EH (cell line): ENCODE measurements at places on chromosomes 11 and 22.

GRCh38 chr11:94504689-94505293, 7.5 kb upstream of the C11orf97 start:
- peak; percentile 65 for DNase-seq

GRCh38 chr11:45413156-45413858, 127.2 kb upstream of the SYT13 start:
- DNase-seq: no peak

DNA sequence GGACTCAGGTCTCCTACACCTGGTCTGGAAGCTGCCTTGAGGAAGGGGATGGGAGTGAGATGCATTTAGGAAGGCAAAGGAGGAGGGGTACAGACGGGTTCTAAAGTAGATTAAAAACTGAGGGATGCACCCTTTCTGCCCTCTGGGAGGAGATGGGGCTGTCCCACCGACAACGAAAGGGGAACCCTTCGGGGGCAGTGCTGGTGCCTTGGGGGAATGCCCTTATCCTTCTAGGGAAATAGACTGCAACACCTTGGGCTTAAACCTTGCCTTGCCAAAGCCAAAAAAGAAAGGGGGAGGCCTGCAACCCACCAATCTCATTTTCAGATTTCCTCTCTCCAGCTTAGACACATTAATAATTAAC, 89.8 kb downstream of the PLEKHA7 start:
- no peak for DNase-seq

- DNase-seq: peak; percentile 76
These were observed 15.2 kb downstream of the NRIP3 start for GRCh38 chr11:8988329-8989234.

- no peak for DNase-seq
These were observed 572.6 kb upstream of the LUZP2 start for GRCh38 chr11:23924226-23924625.

- DNase-seq: peak; percentile 32
These were observed 2.2 kb downstream of the RPL3 start for GRCh38 chr22:39317084-39317774.

GRCh38 chr22:44625981-44626687, 75.9 kb upstream of the PRR5 start:
- peak; percentile 65 for DNase-seq

DNA sequence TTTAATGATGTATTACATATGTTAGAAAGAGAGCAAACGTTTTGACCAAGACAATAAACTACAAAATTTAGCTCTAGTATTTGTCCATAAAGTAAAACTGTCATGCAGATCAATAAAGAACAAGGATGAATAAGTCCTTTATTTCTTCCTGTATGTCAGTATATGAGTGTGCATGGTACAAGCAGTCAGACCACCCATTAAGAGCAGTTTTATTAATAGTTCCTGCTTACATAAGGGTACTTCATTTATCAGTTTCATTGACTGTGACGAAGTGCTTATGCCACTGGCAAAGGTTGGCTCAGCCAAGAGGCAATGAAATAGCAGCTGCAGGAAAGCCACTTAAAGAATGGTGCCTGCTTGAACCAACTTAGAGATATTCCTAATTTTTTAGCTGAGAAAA, 913.0 kb upstream of the CNTN5 start:
- DNase-seq: no peak

GRCh38 chr11:122814401-122814800, 23.9 kb upstream of the CRTAM start:
- DNase-seq: no peak

DNA sequence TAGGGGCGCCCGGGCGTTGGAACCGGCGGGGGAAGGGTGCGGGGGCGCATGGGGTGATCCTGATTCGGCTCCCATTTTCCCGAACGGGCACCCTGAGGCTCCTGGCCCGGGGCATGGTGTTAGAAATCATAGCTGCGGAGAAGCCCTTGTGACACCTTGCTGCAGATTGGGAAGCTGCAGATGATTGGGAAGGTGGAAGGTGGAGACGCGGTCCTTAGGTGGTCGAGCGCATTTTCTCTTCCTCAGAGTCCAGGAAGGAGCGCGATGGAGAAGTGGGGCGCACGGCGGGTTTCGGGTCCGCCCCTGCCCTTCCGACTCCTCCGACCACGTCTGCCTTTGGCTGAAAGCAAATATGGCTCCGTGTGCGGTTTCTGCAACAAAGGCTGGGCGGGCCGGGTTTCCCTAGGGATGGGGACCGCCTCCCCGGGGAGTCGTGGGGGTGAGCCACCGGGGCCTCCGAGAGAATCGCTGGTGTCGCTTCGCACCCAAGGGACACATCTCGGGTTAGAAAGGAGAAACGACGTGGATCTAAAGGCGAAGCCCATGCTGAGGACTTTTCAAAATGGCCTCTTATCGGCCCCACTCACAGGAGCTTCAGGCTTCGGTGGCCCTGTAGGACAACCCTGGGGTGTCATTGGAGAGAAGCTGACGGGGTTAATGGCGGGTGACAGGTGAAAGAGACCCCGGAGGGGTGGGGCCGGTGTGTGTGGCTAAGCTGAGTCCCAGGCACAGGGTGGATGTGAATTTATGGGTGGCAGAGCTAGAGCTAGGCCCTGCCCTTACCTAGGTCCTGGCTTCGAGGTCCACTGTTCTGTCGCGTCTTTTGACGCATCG, 707 bp upstream of the FTH1 start:
- peak; percentile 54 for DNase-seq

GRCh38 chr11:59152312-59152951, 9.8 kb downstream of the FAM111A start:
- DNase-seq: no peak

DNA sequence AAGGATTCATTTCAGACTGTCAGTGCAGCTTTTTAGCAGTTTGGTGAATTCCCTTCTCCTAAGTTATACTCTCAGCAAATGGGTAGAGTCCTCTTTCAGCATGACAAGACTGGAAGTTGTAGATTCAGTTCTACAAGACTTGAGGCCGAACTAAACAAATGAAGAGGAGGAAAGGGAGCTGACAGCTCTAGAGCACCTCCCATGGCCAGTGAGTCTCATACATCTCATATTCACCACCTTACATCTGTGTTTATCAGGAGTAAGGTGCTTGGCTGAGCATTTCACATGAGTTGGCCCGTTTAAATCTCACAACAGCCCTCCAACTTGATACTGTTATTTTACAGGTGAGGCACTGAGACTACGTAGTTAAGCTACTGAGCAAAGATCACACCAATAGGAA, 30.4 kb downstream of the SEZ6L start:
- no peak for DNase-seq

GRCh38 chr11:22479208-22479607, 141.0 kb downstream of the SLC17A6 start:
- no peak for DNase-seq

- DNase-seq: no peak
These were observed 60.2 kb upstream of the HMGXB4 start for GRCh38 chr22:35197071-35197470.

- no peak for DNase-seq
These were observed 986 bp upstream of the MUC5B start for GRCh38 chr11:1221848-1222311.

- DNase-seq: peak; percentile 24
These were observed 1.8 kb downstream of the FUT4 start for GRCh38 chr11:94545264-94546161.

DNA sequence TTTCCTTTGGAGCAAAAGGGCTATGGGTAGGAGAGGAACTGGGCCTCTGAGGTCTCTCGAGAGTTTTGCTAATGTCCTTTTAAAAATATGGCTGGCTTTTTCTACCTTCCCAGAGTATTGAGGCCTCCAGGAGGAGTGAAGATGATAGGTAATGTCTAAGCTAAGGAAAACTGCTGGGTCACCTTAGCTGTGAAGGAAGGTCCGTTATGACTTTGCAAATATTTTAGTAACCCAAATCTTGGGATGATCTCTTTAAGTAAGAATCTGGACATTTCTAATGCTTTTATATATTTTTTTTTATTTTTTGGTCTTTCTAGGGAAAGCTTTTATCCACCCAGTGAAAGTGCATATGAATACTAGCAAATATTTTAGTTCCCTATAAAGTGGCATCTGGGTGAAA, 60.9 kb upstream of the SYN3 start:
- no peak for DNase-seq

GRCh38 chr11:78300108-78300839, 111.6 kb downstream of the USP35 start:
- no peak for DNase-seq

GRCh38 chr11:84243629-84244263, 957.6 kb upstream of the CCDC90B start:
- DNase-seq: no peak

DNA sequence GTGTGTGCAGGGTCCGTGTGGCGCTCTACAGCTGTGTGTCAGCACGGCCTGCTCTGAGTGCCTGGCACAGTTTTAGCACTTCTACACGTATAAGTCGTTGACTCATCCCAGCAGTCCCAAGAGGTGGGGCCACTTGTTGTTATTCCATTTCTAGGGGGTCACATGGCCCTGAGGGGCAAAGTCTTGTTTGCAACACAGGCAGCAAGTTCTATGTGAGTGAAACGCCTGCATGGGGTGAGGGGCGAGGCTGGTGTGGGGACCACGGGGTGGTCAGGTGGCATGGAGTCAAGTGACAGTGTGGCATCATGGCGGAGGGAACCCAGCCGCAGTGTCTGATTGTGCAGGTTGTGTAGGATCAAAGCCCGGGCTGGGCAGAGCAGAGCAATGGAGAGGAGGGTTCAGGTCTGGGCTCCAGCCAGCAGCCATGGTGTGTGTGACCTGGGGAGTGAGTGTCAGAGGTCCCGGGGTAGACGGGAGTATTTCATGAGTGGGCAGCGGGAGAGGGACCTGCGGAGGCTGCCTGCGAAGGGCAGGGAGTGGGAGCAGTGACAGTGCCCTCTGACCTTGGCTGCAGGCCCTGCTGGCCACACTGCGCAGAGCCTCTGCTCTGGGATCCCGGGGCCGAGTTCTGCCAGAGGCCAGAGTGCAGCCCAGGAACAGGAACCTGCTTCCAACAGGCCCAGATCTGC, 27.9 kb downstream of the SHANK3 start:
- DNase-seq: no peak

GRCh38 chr11:112599856-112600533, 339.3 kb upstream of the PLET1 start:
- DNase-seq: no peak

- peak; percentile 19 for DNase-seq
These were observed 19.2 kb upstream of the FNBP4 start for GRCh38 chr11:47786373-47786772.

DNA sequence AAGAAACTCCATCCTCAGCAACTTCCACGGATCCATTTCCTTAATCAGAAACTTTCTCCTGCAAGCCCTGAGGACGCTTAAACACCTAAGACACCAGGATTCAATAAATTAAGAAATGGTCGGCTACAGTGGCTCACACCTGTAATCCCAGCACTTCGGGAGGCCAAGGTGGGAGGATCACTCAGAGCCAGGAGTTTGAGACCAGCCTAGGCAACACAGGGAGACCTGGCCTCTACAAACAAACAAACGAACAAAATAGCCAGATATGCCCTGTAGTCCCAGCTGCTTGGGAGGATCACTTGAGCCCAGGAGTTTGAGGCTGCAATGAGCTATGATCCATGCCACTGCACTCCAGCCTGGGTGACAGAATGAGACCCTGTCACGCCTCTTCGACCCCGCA, 46.7 kb downstream of the RPUSD4 start:
- DNase-seq: no peak

GRCh38 chr11:64086258-64087123, 50.8 kb downstream of the FLRT1 start:
- no peak for DNase-seq

DNA sequence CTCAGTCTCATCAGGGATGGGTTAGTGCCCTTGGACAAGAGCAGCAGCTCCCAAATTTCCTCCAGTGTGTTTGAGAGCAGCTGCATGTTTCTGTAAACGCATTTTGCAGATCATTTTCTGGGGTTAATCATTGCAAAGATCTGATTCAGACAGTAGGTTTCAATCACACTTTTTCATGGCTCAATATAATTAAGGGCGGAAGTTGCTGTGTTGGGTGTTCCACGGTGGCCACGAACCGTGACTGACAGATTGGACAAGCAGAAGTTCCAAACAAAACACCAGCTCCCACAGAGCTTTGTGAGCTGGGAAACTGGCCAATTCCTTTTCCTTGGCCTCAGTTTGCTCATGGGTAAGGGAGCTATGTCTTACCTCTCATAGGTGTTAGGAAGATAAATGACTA, 8.4 kb upstream of the RASSF10 start:
- DNase-seq: no peak

- no peak for DNase-seq
These were observed 2219.9 kb downstream of the LRRC4C start for GRCh38 chr11:39239553-39239952.

DNA sequence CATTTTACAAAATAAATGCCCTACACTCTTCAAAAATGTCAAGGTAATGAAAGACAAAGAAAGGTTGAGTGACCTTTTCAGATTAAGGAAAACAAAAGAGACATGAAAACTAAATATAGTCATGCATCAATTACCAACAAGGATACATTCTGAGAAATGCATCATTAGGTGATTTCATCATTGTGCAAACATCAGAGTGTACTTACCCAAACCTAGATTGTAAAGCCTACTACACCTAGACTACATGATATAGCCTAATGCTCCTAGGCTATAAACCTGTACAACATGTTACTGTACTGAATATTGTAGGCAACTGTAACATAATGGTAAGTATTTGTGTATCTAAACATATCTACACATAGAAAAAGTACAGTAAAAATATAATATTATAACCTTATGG, 26.7 kb downstream of the INTS4 start:
- DNase-seq: no peak

- no peak for DNase-seq
These were observed 894.8 kb downstream of the TBC1D22A start for GRCh38 chr22:47657224-47657623.

DNA sequence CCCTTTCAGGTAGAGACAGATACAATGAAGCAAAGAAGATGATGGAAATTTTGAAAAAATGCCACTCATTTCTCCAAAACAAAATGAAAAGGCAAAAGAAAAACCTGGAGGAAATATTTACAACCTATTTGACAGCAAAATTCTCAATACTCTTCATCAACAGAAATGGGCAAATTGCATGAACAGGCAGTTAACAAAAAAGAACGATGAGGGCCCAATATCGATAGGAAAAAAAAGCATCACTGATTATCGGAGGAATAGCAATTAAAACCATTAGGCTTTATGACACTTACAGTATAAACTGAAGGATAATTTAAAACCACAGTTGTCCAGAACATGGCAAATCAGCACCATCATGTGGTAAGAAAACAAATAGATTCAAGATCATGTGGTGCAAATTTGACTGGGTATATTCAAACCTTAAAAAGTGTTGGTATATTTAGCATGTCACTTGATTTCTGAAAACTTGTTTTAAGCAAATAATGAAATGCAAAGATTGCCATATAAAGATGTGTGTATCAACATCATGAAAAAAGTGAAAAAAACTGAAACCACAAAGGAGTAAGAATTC, 222.9 kb downstream of the BRD1 start:
- DNase-seq: no peak

- no peak for DNase-seq
These were observed 38.3 kb upstream of the TMEM135 start for GRCh38 chr11:86999388-86999787.

- DNase-seq: no peak
These were observed 18.8 kb upstream of the MS4A8 start for GRCh38 chr11:60680455-60681119.
